ENCODE measurements at places on chromosomes 12 and 14.

DNA sequence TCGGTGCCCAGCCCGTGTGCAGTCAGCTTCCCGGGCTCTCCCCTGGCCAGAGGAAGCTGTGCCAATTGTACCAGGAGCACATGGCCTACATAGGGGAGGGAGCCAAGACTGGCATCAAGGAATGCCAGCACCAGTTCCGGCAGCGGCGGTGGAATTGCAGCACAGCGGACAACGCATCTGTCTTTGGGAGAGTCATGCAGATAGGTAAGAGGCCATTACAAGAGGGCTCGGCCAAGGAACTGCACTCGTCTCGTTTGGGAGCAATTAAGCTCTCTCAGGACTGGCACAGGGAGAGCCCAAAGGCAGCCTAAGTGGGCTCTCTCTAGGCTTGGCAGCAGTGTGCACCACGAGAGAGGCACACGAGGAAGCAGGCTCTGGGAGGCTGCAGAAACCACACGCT, 3.7 kb downstream of the WNT5B start:
- no peak for DNase-seq

GRCh38 chr12:130951636-130952035, 2.1 kb upstream of the ADGRD1 start:
- DNase-seq: no peak

DNA sequence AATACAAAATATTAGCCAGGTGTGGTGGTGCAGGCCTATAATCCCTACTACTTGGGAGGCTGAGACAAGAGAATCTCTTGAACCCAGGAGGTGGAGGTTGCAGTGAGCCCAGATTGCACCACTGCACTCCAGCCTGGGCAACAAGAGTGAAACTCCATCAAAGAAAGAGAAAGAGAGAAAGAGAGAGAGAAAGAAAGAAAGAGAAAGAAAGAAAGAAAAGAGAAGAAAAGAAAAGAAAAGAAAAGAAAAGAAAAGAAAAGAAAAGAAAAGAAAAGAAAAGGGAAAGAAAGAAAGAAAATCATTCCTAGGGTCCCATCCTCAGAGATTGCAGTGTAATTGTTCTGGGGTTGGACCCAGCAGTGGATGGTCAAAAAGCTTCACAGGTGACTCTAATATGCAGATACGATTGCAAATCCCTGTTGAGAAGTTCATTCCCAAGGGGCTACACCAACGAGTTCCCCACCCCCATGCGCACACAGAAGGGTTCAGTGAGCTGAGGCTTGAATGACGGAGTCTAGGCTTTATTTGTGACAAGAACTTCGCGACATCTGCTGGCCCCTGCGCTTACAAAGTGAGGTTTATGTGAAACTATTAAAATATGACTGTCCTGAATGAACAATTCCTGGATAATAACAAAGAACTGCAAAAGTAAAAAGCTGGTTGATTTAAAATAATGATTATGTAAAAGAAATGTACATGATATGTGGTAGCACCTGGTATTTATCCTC, 17.4 kb upstream of the RNASE12 start:
- DNase-seq: no peak

- no peak for DNase-seq
Measured at GRCh38 chr12:89253488-89253887, 98.8 kb downstream of the DUSP6 start.

DNA sequence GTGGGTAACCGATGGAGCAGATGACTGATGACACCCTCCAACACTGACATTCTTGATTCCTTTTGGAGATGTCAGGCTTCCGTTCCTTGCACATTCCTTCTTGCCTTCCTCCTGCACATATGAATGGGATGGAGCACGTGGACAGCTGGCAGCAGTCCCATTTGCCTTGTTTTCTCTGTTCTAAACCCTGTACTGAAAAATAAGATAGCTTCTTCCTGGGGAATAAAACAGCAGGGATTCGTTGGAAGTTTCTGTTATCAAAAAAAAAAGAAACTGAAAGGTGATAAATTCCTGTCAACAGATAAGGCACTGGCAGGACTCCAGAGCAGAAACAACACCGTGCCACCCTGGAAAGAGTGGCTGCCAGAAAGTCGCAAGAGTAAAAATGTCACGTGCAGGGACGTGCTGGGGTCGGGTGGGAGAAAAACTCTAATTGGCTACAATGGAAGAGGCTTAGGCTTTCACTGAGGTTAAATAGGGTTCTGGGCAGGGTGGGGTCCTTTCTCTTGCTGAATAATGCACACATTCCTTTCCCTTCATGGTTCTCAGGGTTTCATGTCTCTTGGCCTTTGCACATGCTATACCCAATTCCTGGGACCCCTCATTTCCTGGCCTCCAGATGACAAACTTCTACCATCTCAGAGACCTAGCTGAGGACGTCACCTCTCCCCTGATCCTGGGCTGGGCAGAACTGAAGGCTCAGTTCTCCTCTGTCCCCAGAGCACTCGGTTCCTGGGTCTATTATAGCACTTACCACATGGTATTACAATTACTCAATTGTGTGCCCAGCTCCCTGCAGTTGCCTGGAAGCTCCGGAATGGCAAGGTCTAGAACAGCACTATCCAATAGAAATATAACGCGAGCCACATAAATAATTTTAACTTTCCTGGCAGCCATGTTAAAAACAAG, 7.0 kb upstream of the NUAK1 start:
- DNase-seq: no peak

GRCh38 chr14:99189201-99189801, 82.7 kb downstream of the BCL11B start:
- no peak for DNase-seq

DNA sequence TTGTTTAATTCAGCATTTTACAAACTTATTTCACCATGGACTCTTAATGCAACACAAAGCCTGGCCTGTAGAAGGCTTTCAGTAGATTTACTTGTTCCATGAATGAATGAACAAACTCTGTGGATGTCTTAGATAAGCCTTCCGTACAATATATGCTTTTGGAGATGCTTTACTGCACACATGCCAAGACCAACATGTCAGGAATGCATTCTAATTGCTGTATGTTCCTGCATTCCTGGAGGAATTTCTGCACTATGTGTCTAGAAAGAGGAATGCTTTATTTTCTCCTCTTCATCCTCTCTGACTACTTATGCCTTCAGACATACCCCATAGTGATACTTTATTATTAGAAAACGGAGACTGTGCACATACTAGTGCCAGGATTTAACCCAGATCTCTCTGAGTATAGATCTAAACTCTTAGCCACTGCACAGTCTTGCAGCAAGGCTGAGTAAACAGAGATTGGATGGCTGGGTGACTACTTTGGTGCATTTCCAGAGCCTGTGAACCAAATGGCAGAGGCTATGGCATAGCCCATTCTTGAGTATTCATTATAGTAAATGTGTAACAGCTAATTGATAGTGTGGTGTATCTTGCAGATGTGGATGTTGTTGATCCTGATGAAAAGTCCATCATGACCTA, 108.2 kb downstream of the SYNE2 start:
- no peak for DNase-seq

DNA sequence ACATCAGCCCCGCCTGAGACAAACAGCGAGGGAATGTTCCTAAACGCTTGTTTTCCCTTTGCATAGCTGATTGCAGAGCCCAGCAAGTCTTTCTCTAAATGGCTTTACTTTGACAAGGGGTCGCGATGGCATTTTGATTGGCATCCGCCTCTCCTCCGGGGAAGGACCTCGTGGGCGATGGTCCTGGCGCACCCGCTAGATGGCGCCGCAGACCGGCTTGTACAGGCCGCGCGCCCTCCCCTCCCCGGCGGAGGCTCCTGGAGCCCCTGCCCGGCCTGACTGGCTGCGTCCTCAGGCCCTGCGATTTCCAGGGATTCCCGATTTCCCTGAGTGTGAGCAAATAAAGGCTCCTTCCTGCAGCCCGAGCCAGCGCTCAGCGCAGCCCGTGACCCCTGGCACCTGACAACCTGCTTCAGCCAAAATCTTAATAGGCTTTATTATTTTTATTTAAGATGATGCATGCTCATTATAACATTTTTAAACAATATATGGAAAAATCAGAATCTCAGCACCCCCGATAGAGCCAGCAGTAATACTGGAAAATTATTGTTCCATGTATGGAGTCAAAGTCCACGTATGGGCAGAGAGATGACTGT, 468.3 kb downstream of the AACS start:
- peak; percentile 50 for DNase-seq

DNA sequence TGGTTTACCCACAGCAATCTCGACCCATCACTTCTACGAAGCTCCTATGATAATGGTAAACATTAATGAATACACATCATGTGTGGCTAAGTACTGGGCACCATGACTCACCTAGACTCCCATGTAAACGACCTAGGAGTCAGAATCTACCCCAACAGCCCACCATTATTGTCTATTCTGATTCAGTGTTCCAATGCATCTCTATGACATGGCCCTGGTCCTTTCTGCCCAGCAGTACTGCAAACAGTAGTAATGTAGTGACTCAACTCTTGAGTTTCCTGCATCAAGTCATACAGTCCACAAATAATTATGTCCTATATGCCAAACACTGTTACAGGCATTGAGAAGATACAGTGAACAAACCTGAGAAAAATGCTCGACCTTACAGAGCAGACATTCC, 14.6 kb downstream of the GTF2A1 start:
- no peak for DNase-seq

GRCh38 chr12:109255377-109255776, 53.7 kb downstream of the FOXN4 start:
- DNase-seq: peak; percentile 25

GRCh38 chr12:43127886-43128549, 424.0 kb downstream of the ADAMTS20 start:
- DNase-seq: no peak

GRCh38 chr12:52059582-52060497, 8.6 kb downstream of the NR4A1 start:
- no peak for DNase-seq

DNA sequence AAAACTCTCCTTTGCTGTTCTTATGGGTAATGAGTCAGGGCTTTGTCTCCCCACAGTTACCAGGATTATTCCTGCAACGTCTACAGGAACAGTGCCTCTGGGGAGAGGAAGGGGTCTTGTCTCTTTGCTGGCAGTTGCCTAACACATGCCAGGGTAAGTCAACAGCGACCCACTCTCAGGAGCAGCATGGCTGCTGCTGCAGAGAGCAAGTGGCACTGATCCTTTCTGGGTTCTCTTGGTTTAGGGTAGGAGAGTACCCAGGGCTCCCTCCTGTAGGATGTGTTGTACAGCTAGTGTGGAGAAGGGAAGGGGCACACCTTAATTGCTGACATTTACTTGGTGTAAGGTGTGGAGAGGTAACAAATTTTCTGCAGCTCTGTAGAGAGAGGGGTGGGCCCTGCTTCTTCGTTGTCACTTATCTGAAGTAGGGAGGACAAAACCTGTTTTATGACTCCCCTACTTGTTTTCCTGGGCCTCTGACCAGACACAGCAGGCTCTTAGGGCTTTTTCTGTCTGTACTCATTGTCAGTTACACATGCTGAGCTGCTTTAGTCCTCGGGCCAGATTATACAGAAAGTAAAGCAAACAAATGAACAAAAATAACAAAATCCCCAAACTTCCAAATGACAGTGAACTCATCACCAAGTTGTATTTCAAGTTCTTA, 168.2 kb downstream of the ACSS3 start:
- peak; percentile 48 for DNase-seq

GRCh38 chr12:64457032-64457431, 5.1 kb downstream of the TBK1 start:
- DNase-seq: no peak

DNA sequence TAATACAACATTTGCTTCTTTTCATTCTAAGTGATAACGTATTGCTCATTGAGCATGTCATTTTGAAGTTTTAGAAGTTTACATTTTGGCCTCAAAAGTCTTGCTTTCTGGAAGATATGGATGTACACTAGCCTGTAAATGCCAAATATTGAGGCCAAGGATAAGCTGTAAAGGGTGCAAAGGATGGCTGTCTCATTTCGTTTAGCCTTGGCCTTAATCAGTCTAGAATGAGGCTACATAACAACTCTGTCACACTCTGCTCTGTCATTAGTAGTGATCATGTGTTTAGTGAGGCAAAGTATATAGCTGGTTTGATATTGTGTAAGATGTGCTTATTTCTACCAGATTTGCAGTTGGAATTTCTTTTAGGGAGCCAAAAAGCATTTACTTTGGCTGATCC, 344.5 kb downstream of the TMTC2 start:
- no peak for DNase-seq

DNA sequence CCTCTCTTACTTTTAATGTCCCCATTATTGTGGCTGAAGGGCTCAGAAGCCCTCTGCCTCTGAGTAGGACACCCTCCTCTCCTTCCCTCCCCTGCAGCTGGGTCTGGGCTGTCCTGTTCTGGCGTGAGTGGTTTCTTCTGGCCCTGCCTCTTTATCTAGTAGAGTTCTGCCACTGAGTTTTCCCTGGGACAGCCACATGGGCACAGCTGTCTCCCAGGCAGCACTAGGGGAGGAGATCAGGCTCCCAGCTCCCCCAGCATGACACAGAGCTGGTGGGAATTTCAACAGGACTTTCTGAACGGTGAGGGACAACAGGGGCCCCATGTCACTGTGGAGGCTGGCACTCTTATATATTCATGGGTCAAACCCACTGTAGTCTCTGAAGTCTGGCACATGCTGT, 21.4 kb downstream of the TMEM132C start:
- DNase-seq: no peak

DNA sequence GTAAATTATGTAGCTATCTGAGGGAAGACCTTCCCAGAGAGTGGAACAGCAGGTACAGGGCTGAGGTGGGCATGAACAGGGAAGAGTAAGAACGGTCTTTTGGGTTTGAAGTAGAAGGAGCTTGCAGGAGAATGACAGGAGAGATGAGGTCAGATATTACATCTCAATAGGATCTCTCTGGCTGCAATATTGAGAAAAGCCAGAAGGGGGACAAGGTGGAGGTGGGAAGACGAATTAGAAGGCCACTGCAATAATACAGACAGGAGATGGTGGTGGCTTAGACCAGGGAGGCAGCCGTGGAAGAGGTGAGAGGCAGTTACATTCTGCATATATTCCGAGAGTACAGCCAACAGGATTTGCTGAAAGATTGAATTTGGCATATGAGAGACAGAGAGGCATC, 310.2 kb downstream of the APAF1 start:
- DNase-seq: peak; percentile 57

- DNase-seq: no peak
Measured at GRCh38 chr14:91158091-91158790, 44.4 kb downstream of the DGLUCY start.

DNA sequence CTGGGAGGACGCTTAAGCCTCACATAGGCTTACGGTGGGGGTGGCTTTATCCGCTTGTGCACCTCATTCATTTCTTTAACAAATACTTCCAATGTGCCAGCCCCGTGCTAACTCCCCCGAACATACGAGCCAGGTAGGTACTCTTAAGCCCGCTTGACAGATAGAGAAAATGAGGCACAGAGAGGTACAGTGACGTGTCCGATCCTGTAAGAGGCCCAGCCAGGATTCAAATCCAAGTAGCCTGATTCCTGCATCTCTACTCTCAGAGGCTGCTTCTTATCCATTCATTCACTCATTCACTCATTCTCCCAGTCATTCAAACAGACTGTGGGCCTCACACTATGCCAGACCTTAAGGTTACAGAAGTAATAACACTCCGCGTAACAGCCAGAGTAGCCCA, 477 bp downstream of the OAS3 start:
- DNase-seq: no peak
